Activated CD4-positive, alpha-beta T cell treated with anti-CD3 and anti-CD28 coated beads, Interleukin-2, amount 50 U/mL, for 24 hours (primary cell): ENCODE measurements at places on chromosomes 16 and 17.

DNA sequence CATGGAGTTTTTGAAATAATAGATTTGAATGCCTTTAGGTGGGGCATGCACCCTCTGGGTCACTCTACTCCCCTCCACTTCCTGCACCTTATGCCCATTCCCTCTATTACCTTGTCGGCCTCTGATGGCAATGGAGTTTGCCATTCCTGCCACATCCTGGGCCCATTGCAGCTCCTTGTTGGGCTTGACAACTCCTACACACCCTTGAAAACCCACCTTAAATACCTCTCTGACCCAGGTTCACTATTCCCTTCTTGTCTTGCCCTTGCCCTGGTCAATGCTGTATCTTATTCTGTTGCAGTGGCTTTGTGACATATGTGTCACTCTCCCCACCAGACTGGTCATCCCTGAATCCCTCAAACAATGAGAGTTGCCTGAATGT lies 2.4 kb downstream of the CCR7 start:
- no peak for DNase-seq

DNA sequence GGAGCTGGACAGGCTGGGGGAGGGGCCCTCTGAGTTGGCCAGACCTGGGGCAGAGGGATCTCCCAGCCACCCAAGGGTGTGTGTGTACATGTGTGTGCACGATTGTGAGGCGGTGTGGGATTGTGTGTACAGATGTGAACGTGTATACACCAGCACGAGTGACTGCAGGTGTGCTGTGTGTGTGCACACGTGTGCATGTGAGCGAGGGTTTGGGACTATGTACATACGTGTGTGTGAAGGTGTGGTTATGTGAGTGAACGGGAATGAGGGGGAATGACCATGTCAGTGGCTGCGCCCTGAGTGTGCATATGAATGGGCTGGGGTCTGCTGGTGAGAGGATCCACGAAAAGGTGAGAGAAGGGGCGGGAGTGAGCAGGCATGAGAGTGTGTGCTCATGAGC lies 22.4 kb upstream of the TAC4 start:
- no peak for DNase-seq

- DNase-seq, result no peak
Observed at GRCh38 chr17:46817901-46818209, 637 bp downstream of the WNT3 start.

- no peak for DNase-seq
Observed at GRCh38 chr17:45325810-45326209, 9.0 kb upstream of the MAP3K14 start.

- no peak for DNase-seq
Observed at GRCh38 chr17:66228887-66229782, at the start of gene APOH. Gene APOH (minus strand): TSS chr17:66229415. CDS start chr17:66229379, 36 bp downstream.

DNA sequence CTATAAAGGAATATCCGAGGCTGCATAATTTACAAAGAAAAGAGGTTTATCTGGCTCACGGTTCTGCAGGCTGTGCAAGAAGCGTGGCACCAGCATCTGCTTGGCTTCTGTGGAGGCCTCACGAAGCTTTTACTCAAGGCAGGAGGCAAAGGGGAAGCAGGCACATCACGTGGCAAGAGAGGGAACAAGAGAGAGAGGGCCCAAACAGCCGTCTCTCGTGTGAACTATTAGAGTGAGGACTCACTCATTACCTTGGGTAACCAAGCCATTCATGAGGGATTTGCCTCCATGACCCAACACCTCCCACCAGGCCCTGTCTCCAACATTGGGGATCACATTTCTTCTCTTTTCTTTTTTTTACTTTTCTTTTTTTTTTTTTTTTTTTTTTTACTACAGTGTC lies 7.5 kb upstream of the ALKBH5 start:
- DNase-seq, result no peak

- DNase-seq, result no peak
Observed at GRCh38 chr16:85094812-85095211, 17.5 kb downstream of the CIBAR2 start.

DNA sequence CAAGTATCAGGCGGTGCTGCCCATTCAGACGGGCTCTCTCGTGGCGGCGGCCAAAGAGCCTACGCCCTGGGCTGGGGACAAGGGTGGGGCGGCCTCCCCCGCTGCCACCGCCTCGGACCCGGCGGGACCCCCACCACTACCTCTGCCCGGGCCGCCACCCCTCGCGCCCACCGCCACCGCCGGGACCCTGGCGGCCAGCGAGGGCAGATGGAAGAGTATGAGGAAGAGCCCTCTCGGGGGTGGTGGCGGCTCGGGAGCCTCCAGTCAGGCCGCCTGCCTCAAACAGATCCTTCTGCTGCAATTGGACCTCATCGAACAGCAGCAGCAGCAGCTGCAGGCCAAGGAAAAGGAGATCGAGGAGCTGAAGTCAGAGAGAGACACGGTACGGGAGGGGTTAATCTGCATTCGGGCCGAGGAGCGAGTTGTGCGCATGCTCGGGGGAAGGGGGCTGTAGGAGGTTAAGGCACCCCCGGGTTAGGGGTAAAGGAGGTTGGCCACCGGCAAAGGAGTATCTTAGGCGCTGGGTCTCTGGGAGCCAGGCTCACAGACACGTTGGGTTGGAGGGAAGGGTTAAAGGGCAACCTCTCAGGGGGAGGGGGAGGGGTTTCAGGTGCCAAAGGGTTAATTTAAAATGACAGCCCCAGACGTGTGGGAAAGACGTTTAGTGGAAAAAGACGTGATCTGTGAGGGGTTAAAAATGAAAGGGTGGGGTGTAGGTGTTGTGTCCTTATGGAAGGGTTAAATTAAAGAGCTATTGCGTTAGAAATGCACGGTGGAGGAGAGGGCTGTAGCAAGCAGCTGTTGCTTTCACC lies 1.4 kb downstream of the MSL1 start:
- DNase-seq, result peak; percentile 34

GRCh38 chr17:59763861-59764260 lies 56.4 kb downstream of the VMP1 start:
- DNase-seq, result no peak

DNA sequence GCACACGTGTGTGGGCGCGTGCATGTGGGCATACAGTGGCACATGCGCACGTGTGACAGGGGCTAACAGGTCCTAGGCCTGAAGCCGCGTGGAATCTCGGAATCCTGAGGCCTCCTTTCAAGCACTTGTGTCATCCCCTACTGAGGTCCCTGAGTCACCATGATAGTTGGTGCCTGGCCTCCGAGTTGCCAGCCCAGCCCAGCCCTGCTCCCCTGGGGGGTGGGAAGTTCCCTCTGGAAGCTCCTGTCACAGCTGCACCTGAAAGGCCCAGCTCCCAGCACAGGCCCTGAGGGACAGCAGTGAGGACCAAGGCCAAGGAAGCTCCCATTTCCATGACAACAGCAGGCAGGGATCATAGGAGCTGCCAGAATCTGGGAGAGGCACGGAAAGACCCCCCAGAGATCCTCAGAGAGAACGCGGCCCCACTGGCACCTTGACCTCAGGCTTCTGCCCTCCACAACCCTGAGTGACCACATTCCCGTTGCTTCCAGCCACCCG lies 35.4 kb upstream of the ENPP7 start:
- no peak for DNase-seq

GRCh38 chr17:3900646-3901045 lies 7.8 kb upstream of the CAMKK1 start:
- no peak for DNase-seq

- no peak for DNase-seq
Observed at GRCh38 chr16:78288888-78289287, 189.4 kb downstream of the WWOX start.

DNA sequence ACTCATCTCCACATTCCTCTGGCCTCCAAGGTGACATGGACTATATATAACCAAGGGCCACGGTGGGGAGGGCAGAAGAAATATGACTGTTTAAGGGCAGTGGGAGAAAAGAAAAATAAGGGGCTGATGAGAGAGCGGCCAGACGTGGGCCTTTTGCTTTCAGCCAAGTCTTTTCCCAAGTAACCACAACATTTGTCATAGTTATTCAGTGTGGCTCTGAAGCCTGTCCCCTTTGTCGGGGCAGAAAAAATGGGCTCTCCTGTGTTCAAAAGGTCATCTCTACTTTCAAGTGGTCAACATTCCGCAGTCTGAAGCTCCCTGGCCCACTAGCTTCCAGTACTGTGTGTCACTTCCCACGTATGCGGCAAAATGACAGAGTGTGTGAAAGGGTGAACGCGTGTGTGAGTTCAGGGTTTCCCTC lies 245.4 kb downstream of the NTN1 start:
- no peak for DNase-seq

DNA sequence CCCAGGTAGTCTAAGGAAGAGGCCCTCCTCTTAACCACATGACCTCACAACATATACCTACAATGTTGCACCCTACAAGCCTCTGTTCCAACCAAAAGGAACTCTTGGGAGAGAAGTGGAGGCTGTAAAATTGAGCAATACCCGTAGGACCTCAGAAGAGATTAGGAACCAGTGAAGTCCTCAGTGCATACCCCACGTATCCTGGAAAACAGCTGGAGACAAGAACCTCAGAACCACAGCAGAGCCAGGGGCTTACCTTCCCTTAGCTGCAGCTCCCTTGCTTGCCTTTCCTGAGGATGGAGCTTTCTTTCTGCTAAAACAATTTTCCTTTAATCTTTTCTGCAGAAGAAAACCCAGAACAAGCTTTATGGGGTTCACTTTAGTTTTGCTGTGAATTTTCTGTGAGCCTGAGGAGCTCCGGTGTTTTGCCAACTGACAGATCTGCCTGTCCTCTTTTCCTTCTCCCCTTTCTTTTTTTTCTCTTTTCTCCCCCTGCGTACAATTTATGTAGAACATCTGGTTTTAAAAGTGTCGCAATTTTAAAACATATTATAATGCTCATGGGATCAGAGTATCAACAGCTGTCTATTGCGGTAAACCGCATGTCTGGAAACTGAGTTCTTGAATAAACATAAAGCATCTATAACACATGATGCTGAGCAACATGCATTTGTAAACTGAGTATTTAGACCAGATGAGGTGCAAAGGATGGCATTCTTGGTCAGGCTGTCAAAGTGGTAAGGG lies 226.4 kb upstream of the MAF start:
- DNase-seq, result no peak

GRCh38 chr17:8900207-8900606 lies 32.7 kb upstream of the PIK3R6 start:
- no peak for DNase-seq

GRCh38 chr16:49533422-49533821 lies 159.8 kb downstream of the C16orf78 start:
- no peak for DNase-seq

GRCh38 chr17:81858967-81859905 lies 1.1 kb downstream of the P4HB start:
- no peak for DNase-seq

DNA sequence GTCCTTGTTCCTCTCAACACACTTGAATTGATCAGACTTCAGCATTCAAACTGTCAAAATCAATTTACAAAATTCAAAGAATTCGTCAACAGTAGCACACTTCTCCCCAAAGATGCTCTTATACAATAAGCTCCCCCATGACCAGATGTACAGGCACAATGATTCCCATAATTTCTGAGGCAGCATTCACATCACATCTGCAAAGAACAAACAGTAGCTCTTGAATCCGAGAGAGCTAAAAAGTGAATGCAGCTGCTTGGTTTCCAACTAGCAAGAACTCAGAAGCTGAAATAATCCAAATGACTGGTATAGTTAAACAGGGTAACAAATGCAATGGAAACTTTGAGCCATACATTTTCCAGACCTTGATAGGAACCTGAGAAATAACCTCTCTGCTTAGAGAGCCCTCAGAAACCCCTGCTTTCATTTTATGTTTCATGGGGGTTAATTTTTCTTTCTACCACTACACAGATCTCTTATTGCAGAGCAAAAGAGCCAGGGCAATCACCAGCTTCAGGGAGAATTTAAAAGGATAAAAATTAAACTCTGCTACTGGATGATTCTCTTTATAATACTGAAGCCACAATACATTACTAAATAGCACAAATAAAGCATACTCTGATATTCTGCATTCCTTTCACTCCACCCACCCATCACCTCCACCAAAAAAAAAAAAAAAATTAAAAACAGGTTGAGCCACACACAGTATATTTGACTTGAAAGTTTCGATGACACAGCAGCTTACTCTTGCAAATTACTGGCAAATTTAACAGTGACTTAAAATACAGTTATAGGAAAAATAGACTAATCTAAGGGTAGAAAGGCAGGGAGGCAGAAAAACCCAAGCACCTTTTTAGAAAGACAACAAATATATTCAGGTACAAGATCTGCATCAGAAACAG lies 23.1 kb upstream of the TMEM97 start:
- no peak for DNase-seq

DNA sequence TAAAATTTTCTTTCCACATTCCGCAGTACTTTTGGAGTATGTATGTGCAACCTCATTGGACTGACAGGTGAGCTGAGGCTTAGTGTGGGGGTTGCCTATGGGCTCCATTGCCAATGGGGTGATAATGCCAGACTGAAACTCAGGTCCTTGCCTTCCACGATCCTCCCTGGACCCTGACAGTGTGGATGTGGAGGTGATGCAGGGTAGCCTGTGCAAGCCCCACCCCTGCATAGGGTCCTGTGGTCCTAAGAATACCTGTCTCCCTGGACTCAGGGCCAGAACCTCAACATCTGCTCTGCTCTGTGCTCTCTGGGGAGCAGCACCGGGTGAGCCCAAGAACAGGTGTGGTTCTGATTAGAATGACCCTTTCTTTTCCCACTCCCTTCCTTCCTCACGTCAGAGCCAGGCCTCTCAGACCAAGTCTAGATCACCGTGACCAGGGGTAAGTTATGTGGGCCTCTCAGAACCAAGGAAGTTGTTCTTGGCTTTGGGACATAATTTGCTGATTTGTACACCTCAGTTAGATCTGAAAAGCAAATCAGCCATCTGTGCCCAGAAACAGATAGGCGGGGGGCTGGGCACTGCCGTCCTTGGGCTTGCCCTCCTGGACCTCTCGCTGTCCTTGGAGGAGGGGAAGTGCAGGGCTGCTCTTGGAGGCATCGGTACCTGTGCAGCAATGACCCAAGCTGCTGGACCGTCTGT lies 8.4 kb upstream of the TNS4 start:
- no peak for DNase-seq

- peak; percentile 50 for DNase-seq
Observed at GRCh38 chr17:9273428-9274391, 252.4 kb downstream of the NTN1 start.

DNA sequence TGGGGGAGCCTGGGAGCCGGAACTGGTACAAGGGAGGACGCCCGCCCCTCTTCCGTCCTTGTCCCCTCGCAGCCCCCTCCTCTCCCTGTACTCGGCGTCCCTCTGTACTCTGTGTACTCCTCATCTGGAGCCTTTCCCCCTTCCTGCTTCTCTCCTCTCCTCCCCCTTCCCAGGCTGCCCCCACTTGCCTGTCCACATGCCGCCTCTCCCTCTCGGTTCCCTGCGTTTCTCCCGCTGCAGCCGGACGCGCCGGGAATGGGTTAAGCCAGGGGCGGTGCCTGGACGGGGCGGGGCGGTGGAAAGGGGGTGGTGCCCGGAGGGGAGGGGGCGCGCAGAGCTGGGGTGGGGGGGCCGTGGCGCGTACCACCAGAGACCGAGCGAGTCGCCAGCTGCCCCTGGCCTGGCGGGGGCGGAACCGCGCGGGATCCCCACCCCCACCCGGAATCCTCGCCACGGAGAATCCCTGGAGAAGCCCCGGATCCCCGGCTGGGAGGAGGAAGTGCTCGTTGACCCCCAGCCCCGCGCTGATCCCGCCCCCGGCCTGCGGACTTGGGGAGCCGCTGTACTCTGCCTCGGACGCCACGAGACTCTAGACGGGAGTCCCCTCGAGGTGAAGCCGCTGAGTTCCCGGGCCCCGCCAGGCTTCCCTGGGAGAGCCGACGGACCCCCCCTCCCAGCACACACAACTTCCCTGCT lies 22.6 kb downstream of the GJD3 start:
- DNase-seq, result no peak

- no peak for DNase-seq
Observed at GRCh38 chr16:53893731-53894435, 189.9 kb downstream of the FTO start.

- no peak for DNase-seq
Observed at GRCh38 chr17:65176646-65177409, 39.7 kb downstream of the RGS9 start.
